ENCODE measurements at places on chromosomes 5 and 9.
A peak's percentile ranks its signal among the peaks of the same experiment; 100 is the strongest.

GRCh38 chr5:144487207-144487606 lies 316.5 kb downstream of the KCTD16 start:
- H3K4me1 ChIP-seq: no peaks in the 10 kb centered on the region
- no peaks in the 10 kb centered on the region for H3K27me3 ChIP-seq
- no peak overlapping the region for H3K27ac ChIP-seq
- H3K36me3 ChIP-seq: no peaks in the 10 kb centered on the region
- H3K4me3 ChIP-seq: no peak overlapping the region

- no peaks in the 10 kb centered on the region for H3K27me3 ChIP-seq
- peaks cover 43% of the 10 kb centered on the region for H3K4me1 ChIP-seq
- H3K27ac ChIP-seq: peak within 1 kb of the TSS; percentile 51
- H3K36me3 ChIP-seq: peaks cover 18% of the 10 kb centered on the region
- DNase-seq: no peak
Observed at GRCh38 chr9:128275198-128276007, at the start of gene GOLGA2. GOLGA2 (minus strand) TSS chr9:128276007; CDS start chr9:128275976, 31 bp downstream.

GRCh38 chr5:69238760-69239251 lies 4.1 kb downstream of the CDK7 start:
- no peaks in the 10 kb centered on the region for H3K27me3 ChIP-seq
- H3K4me3 ChIP-seq: peak overlapping the region; percentile 3

GRCh38 chr5:16809395-16810207 lies 126.5 kb downstream of the MYO10 start:
- no peak overlapping the region for H3K4me3 ChIP-seq
- H3K27me3 ChIP-seq: no peaks in the 10 kb centered on the region
- peaks cover 30% of the 10 kb centered on the region for H3K4me1 ChIP-seq
- H3K27ac ChIP-seq: no peak overlapping the region
- H3K36me3 ChIP-seq: no peaks in the 10 kb centered on the region

All from PC-9 (cell line).